ENCODE measurements at places on chromosomes 2 and 18. TPM values are rescaled to one million over a fixed set of nuclear protein-coding genes. Genes with fewer than 3 reads are reported as not detected.

The MROH2A gene
- not detected for total RNA-seq

The GPR45 gene
- 1.1 TPM for total RNA-seq

The ZNF892 gene
- 12.4 TPM for total RNA-seq

The PLCD4 gene
- 2.5 TPM for total RNA-seq

DNA sequence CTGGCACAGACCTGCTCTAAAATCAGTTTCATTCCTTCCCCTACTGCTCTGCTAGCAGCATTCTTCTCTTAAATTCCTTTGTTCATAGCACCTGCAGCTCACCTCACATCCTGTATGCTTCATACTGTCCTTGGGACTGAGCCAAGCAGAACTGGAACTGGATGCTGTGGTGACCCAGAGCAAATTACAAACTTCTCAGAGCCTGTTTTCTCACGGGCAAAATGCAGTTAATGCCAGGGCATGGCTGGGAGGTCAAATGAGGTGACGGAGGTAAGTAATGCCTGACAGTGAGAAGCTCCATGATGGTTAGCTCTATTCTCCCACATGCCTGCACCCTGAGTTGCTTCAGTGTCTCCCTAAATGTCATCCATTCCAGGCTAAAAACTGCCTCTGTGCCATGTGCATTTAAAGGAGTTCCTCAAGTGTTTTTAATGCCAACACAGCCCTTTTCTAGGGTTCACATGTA is 29.7 kb downstream of the C2orf42 start:
- ATAC-seq, result no peak

DNA sequence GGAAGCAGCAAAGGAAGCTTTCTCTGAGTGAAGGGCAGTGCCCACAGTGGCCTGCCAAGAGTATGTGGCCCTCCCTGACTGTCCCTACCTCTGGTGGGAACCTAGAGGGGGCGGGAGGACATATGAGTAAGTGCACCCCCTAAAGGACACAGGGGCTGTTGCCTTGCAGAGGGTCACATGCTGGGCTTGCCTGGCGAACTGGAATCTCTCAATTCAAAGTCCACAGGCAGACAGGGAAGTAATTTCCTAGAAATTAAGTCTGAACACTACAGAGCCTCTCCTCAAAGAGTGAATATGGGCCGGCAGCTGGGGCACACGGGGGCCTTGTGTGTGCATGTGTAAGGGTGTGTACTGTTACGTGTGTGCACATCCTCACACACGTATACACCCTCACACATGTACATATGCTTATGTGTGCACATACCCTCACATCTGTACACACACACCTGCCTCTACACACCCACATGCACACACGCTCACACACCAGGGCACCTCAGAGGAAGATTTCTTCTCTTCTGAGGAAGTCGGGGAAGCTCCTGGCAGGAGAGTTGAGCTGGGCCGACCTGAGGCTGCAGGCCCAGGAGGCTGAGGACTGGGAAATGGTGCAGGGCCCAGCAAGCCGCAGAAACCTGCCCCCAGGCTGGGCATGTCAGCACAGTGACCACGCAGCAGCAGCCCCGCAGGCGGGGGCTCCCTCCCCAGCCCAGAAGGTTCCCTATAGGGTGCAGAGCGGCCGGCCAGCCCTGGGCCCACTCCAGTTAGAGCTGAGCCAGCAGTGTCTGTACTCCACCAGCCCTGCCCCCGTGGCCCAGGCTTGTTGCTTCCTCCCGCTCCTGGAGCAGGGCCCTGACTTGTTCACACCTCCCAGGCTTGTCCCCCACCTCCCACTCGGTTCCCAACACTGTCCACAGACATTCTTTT is 77.4 kb upstream of the TAF1B start:
- ATAC-seq, result no peak

- no peak for ATAC-seq
These were observed 101.6 kb downstream of the INO80D start for GRCh38 chr2:205984381-205984780.

GRCh38 chr18:34632321-34632720 is 77.8 kb upstream of the DTNA start:
- no peak for ATAC-seq

DNA sequence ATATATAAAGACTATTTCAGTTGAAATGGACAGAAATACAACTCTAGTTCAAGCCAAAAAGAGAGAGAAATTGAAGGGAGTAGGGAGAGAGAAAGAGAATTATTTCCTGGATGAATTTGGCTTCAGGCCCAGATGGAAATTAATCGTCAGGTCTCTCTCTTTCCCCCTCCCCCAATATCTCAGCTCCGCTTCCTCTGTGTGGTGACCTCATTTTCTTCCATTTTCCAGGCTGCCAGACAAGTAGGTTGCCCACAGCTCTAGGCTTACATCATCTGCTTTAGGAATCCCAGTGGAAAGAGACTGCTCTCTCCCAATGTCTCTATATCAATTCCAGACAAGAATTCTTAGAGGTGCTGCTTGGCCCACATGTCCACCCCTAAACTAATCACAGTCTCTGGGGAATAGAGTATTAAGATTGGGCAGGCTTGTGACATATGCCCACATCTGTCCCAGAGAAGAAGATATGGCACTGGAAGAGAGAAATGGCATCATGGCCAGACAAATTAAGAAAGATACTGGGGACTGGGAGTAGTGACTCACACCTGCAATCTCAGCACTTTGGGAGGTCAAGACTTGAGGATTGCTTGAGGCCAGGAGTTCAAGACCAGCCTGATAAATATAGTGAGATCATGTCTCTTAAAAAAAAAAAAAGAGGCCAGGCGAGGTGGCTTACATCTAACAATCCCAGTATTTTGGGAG is 37.2 kb upstream of the CFAP36 start:
- ATAC-seq, result peak; percentile 99

GRCh38 chr2:24085200-24085489 is 511 bp upstream of the TP53I3 start:
- ATAC-seq, result no peak

DNA sequence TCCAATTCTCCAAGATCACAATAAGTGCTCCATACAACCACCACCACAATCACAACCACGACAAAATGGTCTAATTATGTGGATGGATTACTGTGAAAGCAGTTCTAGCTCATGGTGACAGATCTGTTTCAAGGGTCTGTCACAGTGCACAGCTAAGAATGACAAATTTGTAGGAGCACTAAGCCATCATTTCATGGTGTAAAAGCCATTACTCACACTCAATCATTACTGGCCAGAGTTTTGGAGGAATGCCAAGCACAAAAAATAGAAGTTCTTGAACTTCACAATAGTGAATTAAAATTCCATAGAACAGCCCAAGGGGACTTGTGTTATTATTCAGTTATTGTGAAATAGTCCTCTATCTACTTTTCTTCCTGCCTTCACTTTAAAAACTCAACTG is 2.3 kb downstream of the CPS1 start:
- ATAC-seq, result no peak

DNA sequence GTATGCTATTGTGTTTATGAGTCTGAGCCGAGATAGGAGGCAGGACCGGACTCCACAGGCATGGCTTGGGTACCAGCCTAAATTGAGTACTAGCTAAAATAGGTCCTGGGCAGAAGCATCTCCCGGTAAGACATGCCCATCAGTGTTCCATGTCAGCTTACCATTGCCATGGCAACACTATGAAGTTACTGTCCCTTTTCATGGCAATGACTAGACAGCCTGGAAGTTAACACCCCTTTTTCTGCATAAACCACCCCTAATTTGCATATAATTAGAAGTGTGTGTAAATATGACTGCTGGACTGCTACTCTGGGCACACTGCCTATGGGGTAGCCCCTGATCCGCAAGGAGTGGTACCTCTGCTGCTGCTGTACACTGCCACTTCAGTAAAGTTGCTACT is 1005.1 kb upstream of the FAM98A start:
- ATAC-seq, result no peak

GRCh38 chr2:44936715-44937687 is 4.5 kb upstream of the SIX3 start:
- no peak for ATAC-seq

DNA sequence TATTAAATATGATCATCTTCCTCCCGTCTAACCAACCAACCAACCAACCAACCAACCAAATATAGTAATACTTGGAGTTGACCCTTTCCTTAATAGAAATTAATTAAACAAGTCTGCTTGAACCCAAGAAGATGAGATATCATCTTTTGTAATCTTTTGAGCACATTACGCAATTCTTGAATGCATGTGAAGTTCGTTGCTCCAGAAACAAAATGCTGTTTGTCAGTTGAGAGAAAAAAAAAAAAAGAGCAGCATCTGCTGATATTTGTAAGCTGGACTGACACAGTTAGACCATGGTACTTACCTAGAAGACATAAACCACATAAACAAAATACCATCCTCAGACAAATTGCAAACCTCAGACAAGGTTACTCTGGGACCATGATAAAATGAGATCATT is 9.2 kb upstream of the SERPINB2 start:
- no peak for ATAC-seq

DNA sequence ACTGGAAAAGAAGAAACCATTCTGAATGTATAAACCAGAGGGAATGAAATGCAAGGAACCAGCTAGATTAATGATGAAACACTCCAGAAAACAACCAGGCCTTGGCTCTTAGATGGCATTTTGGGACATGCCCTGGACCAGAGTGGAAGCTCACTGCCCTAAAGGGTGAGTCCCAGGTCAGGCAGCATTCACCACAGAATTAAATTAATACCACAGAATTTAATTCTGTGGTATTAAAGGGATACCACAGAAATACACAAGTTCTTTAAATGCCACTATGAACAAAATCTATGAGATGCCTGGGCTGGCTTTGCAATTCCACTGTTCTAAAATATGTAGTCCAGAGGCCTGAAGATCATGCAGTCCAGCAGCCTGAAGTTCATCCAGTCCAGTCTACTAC is 122.3 kb upstream of the KYNU start:
- no peak for ATAC-seq

DNA sequence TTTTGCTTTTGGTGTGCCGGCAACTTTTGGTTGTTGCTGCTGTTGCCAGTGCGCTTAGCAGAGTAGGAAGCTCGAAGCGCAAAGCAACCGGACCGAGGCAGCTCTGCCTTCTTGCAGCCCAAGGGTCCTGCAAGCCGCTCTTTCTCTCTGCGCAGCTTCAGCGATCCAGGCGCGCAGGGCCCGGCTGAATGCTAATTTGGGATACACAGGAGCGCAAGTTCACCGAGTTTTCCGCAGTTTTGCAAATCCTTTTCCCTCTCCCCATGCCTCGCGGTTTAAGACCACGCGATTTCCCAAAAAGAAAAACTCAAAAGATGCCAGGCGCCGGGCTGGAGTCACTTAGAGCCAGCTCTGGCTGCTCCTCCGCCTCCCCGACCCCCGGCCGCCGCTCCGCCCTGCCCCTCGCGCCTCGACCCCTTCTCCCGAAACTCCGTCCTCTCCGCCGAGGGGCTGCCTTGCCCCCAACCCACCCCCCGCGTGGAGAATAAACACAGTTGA is 13.5 kb upstream of the SIX3 start:
- no peak for ATAC-seq

GRCh38 chr2:16102976-16103380 is 162.6 kb downstream of the MYCN start:
- ATAC-seq, result no peak

GRCh38 chr2:187985923-187986322 is 305.8 kb upstream of the GULP1 start:
- ATAC-seq, result no peak

DNA sequence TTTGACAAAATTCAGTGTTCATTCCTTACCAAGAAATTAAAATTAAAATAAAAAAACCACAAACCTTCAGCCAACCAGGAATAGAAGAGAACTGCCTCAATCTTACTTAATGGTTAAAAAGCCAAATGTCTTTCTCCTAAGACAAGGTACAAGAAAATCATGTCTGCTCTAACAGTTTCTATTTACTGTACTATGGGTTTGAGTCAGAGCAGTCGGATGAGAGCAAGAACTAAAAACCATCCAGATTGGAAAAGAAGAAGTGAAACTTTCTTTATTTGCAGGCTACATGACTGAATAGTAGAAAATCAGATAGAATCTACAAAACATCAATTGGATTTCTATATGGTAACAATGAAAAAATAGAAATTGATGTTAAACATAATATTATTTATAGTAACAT is 555.5 kb upstream of the TNP1 start:
- no peak for ATAC-seq

DNA sequence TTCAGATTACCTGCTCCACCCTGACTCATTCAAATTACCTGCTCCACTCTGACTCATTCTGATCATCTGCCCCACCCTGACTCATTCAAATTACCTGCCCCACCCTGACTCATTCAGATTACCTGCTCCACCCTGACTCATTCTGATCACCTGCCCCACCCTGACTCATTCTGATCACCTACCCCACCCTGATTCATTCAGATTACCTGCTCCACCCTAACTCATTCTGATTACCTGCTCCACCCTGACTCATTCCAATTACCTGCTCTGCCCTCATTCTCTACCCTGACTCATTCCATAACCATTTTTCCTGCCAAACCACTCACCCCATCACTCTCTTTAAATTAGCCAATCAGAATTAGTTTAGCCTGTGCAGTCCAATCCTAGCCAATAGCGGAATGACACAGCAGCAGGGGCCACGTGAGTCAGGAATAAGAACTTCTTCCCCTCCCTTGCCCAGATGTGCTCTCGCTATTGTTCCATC is 26.2 kb downstream of the CFAP53 start:
- ATAC-seq, result no peak

DNA sequence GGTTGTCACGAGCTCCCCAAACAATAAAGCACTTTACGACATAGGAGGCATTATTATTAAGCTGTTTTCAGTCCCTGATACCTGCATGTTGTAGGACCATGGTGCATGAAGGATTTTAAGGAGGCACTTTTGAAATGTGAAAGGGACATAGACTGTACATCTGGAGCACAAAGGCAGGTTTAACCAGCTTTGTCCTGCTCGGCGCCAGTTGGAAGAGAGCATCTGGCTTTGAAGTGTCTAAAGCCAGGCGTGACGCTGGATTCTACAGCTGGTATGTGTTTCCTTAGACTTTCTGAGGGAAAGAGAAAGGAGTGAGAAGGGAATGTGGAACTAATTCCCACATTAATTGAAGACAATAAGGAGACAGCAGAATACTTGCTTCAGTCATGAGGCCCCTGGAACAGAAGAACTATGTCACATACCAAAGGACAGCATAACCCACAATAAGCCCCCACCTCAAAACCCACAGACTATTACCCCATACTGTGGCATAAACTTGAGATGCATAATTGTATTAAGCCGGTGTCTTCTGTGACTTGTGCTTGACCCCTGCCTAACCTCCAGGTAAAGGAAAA is 381.0 kb upstream of the MEX3C start:
- ATAC-seq, result no peak

- ATAC-seq, result no peak
These were observed 24.6 kb upstream of the CERS6 start for GRCh38 chr2:168431301-168432024.
